ACHN (cell line): ENCODE measurements at places on chromosomes 2 and 18.
A peak's percentile ranks its signal among the peaks of the same experiment; 100 is the strongest.

DNA sequence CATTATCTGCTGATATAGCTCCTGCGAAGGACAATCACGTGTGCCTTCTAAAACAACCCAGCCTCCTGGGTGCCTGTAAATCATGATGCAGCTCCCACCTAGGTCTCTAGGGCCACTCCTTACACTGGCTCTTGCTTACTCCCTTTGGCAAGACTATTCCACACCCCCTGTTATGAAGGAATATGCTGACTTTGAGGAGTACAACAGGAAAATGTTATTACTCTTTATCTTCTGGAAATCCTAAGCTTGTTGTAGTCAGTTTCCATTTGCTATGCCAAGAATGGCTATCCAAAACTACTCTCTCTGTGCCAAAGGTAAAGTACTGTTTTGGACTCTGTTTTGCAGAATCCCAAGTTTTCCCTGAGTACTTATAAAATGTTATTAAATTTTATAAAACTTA lies 7.7 kb downstream of the SGO2 start:
- no peak for DNase-seq

- no peak for DNase-seq
Observed at GRCh38 chr2:239716536-239717318, 308.4 kb downstream of the NDUFA10 start.

DNA sequence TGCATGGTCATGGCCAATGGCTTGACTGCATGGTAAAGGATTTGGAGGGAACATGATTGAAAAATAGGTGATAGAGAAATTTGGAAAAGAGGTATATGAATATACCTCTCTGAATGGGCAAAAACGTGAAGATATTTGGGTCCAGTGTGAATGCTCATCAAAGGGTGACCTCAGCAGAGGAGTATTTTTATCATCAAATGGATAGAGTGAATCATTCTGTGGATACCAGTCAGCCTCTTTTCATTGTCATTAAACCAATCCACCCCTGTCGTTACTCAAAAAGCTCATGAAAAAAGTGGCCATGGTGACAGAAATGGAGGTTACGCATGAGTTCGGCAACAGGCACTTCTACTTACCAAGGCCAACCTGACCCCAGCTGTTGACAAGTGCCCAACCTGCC lies 1074.7 kb downstream of the TSN start:
- DNase-seq: no peak

DNA sequence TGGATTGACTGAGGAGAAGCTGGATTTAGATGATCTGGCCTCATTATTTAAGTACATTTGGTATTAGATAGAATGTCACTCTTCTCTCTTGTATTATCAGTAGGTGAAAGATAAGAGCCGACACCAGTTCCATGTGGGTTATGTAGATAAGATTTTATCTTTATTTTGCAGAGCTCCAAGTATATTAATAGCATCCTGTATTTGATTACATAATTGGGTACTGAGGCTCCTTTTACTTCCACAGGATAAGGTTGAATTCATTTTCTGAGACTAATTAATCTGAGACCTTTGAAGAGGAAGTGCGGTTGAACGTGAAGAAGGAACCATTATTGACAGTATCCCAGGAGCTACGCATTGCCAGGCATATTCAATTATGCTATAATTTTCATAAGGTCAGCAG lies 32.8 kb upstream of the CD226 start:
- no peak for DNase-seq

DNA sequence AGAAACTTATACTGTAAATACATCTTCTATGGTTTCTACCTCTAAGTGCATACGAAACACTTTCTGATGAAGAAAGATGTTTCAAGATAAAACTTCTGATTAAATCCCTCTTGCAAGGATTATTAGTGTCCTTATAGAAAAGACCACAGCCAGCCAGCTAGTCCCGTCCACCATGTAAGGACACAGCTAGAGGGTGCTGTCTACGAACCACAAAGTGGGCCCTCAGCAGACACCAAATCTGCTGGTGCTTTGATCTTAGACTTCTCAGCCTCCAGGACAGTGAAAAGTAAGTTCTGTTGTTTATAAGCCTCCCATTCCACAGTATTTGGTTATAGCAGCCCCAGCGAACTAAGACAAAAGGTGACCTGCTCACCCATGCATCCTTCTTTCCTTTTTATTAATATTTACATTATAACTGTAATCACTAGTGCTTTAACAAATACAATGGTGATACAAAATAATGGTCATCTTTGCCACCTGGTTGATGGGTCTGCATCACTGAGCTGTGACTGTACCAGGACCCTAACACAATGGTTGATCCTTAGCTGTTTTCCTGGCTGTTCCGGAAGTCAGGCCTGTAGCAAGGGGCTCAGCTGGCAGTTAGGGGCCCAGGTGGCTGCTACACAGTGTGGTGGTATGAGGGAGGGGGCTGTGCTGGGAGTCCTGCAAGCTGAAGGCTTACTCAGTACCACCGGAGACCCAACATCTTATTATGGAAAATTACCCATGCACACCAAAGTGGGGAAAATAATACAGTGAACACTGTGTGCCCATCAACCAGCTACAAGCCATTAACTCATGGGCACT lies 108.5 kb upstream of the SMAD7 start:
- DNase-seq: peak; percentile 4

DNA sequence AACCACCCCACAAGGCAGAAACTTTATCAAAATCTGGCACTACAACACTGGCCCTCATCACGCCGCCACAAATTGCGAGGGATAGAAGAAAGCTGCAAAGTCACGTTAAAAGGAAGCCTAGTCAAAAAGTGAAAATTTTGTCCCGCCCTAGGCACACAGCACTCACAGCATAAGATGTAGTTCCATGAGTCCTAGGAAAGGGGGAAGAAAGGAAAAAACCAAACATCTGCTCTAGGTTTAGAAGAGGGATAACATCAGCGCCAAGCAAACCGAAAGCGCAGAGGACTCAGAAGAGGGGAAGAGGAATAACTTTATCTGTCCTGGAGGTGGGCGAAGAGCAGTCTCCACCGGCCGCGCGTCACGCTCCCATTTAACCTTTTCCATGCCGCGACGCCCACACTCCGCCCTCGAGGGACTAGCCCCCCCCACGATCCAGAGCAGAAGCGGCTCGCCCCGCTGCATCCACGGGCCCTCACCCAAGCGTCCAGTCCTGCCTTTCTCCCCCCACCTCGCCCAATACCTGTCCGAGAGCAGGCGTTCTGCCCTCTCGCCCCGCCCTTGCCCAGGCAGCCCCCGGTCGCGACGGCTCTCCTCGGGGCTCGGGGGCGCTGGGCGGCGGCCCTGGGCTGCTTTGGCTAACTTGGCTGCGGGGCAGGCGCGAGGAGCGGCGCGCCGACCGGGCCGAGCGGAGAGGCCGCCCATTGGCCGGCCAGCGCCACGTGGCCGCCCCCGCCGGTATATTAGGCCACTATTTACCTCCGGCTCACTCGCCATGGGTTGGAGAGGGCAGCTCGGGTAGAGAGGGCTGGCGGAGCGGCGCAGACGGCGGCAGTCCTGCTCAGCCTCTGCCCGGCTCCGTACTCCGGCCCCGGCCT lies at the start of gene HOXD1:
HOXD1 (plus strand) TSS at position 770 of the 875 bp plus-strand sequence. CDS start 134 bp downstream, outside the sequence.
- DNase-seq: peak; percentile 60

GRCh38 chr2:118918017-118918416 lies 24.0 kb upstream of the MARCO start:
- no peak for DNase-seq

GRCh38 chr2:222915092-222915957 lies 54.5 kb downstream of the ACSL3 start:
- peak; percentile 49 for DNase-seq

- DNase-seq: no peak
Observed at GRCh38 chr2:82155469-82155868, 1850.9 kb upstream of the LRRTM1 start.

DNA sequence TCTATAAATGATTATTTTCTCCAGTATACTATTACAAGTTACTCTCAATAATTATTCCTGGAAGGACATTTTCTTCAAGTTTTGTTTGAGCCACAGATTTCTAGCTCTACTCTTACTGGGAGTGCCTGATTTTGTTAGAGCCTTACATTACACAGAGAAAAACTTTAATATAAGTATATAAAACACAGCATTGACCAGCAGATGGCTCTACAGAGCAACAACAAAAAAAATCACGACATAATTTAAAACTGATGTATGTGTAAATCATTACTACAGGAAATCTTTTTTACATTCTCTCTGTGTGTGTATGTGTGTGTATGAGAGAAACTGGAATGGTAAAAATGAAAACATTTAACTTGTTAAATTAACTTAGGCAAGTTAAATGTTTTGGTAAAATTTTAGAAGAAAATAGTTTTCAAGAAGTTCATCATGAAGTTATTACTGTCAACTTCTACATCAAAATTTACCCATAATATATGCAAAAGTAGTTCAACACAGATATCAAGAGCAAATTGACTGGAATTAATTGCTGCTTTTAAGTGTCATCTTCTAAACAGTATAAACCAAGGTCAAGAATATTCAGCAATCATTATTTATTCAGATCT lies 103.3 kb downstream of the MDH1 start:
- DNase-seq: peak; percentile 67

GRCh38 chr2:121234791-121235190 lies 50.2 kb downstream of the TFCP2L1 start:
- DNase-seq: no peak

DNA sequence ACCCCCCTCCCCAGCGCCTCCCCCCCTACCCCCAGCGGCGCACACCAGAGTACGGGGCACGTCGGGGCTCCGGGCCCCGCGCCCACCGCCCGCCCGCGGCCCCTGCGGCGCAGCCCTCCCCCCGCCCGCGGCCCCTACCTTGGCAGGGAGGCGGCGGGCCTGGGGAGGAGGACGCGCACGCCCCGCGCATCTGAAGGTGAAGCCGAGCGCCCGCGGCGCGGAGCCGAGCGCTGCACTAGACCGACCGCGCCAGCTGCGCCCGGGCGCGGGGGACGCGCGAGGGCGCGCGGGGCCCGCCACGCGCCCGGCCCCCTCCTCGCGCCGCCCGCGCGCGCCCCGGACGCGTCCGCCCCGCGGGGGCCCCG lies at the start of gene ZNF516:
ZNF516 (minus strand) TSS at position 237 of the 365 bp plus-strand sequence. CDS start 52,188 bp downstream, outside the sequence.
- peak; percentile 35 for DNase-seq

DNA sequence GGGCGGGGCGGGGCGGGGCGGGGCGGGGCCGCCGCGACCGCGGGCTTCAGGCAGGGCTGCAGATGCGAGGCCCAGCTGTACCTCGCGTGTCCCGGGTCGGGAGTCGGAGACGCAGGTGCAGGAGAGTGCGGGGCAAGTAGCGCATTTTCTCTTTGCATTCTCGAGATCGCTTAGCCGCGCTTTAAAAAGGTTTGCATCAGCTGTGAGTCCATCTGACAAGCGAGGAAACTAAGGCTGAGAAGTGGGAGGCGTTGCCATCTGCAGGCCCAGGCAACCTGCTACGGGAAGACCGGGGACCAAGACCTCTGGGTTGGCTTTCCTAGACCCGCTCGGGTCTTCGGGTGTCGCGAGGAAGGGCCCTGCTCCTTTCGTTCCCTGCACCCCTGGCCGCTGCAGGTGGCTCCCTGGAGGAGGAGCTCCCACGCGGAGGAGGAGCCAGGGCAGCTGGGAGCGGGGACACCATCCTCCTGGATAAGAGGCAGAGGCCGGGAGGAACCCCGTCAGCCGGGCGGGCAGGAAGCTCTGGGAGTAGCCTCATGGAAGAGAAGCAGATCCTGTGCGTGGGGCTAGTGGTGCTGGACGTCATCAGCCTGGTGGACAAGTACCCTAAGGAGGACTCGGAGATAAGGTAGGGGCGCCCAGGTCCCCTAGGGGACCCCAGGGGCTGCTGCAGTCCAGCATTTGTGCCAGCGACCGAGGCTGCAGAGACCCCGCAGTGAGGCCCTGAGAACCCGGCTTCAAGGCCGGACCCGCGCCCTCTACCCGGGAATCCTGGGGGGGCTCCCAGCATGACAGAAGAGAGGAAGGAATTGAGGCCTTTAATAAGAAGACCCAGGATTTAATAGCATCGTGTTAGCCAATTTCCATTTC lies at the start of gene KHK:
KHK (plus strand) TSS at position 49 of the 870 bp plus-strand sequence; CDS start at position 537, 488 bp downstream.
- peak; percentile 61 for DNase-seq

DNA sequence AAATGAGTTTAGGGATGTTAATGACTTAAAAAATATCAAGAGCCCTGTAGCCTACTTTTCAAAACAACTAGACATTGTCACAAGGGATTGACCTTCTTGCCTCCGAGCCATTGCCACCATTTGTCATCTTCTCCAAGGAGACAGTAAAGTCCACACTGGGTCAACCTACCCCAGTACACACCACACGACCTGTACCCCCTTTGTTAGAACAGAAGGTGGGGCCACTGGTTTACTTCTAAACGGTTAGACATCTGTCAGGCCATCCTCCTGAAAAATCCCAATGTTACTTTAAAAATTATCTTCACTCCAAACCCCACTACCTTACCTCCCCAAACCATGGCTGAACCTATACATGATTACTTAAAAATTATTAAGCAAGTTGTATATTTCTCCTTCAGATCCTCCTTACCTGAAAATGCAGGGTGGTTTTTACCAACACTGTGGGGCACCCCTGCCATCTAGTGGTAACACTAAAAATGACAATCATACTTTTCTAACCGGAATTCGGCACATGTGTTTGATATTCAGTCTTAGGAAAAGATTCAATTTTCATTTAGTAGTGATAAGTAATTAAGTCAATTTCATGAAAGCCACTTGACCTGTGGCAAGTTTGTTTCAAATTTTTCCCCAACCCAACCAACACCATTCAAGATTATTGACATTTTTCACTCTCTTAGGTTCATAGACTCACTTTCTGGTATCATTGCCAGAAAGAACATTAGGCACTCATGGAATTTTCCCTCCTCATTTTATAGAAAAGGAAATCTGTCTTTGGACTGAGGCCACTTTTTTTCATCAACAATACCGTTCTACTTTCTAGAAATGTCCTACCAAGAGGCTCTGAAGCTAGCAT lies 265.3 kb upstream of the PKDCC start:
- DNase-seq: peak; percentile 41

- no peak for DNase-seq
Observed at GRCh38 chr2:136175868-136176267, 57.9 kb upstream of the CXCR4 start.

DNA sequence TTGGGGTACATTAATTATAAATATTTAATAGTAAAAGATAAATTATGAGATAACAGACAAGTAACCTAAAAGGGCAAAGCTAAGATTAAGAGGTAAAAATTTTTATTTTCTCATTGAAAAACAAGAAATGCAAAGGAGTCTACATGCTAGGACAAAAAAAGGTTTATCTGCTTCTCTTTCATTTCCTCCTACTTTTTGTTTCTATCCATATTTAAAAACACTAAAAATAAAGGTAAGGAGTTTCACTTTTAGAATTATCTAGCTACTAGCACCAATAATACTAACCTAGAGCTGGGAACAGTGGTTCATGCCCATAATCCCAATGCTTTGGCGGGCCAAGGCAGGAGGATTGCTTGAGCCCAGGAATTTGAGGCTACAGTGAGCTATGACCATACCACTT lies 1551.7 kb upstream of the SLC39A10 start:
- no peak for DNase-seq

GRCh38 chr2:105068875-105069274 lies 31.0 kb downstream of the MRPS9 start:
- DNase-seq: no peak

- DNase-seq: no peak
Observed at GRCh38 chr18:33803636-33804035, 225.6 kb downstream of the ASXL3 start.
